Spleen (tissue), 13 donors: ENCODE measurements at places on chromosomes 6 and 20. TPM values are rescaled to one million over a fixed set of nuclear protein-coding genes. Genes with fewer than 3 reads are reported as not detected.

DNA sequence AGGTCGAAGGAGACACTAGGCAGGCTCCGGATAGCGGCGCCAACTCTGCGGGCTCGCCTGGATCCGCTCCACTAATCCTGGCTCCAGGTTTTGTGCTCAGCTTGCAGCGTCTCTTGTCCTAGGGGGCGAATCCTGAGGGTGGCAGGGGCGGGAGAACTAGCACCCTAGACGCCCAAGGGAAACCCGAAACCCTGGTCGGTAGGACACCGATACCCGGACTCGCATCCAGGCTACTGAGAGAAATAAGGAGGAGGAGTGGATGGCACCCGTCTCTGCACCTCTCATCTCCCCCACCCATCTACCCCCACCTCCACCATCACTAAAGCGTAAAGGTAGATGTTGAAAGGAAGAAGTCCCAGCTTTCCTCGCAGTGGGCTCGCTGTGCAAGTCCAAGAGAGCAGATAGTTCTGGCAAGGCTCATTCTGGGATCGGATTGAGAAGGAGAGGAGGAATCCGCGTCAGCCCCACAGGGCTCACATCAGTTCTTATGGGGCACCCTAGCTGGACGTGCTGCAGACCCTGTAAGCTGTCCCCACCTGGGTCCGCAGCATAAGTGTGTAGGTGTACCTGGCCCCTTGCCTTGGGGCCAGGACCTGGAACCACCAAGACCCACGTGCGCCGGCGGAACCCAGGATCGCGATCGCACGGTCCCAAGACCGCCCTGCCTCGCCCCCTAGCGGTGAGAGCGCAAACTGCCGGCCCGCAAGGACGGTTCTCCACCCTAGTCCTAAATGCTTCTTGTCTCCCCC is 6.9 kb downstream of the SLC32A1 start:
- peak; percentile 93 for DNase-seq

The OR2B6 gene
- 1.5 TPM for total RNA-seq

- no peak for DNase-seq
These were observed 25.2 kb downstream of the ADGRF1 start for GRCh38 chr6:47016909-47017308.

- DNase-seq, result peak; percentile 72
These were observed 25.2 kb downstream of the UST start for GRCh38 chr6:148771896-148772554.

DNA sequence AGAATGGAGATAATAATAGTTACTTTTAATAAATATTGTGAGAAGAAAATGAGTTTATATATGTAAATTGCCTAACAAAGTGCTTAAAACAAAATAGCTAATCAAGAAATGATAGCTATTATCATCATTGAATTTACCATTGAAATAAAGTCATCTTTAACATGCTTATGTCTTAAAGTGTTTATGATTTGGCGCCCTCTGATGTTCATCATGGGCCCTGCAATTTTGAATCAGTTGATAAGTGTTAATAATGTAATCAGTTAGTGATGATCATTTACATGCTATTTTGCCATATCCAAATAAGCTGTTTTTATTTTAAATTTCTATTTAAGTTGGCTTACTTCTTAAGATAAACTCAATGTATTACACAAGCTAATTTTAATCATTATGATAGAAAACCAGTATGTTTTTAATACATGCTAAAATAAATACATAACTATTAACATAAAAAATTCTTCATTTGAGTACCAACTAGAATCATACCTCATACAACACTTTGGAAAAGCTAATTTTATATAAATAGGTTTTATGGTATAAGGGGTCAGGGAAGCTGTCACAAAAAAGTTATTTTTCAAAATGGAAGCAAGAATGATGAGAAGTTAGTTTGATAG is 39.2 kb upstream of the TPD52L1 start:
- no peak for DNase-seq

DNA sequence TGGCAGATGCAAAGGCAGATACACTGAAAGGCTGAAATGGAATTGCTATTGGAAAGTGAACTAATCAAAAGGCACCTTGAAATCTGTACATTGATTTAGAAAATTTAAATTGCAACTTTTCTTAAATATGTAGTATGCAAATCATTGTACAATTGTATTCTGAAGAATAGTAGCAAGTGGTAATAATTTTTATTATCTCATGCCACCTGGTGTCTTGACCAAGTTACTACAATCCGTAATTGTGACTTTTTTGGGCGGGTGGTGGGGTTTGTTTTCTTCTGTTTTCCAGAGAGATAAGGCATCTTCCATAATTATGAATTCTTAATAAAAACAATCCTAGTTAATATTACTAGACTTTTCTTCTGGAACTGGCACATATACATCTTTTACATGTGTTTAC is 12.5 kb upstream of the BCKDHB start:
- no peak for DNase-seq

- no peak for DNase-seq
These were observed 59.7 kb upstream of the SNX9 start for GRCh38 chr6:157763129-157763903.

GRCh38 chr6:117919775-117920729 is 13.0 kb downstream of the SLC35F1 start:
- peak; percentile 75 for DNase-seq

DNA sequence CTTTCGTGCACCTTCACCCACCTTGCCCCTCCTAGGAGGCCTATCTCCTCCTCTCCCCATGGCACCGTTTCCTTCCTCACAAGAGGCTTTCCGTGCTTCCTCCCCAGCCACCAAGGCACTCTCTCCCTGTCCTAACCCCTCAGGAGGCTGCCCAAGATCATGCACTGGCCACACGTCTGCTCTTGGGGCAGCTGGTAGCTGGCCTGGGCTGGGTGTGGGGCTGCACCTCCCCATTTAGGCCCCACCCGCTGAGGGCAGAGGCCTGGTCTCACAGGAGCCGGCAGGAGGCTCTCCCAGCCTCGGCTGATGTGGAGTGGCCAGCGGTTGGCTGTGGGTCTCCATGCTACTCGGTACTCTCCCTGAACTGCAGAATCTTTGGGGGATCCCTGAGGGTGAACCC is 13.6 kb downstream of the NOL4L start:
- DNase-seq, result no peak

The DSE gene
- 65.4 TPM for total RNA-seq

GRCh38 chr20:32397567-32398084 is 39.5 kb downstream of the ASXL1 start:
- DNase-seq, result no peak

The GPR6 gene
- not detected for total RNA-seq

The MCCD1 gene
- not detected for total RNA-seq

DNA sequence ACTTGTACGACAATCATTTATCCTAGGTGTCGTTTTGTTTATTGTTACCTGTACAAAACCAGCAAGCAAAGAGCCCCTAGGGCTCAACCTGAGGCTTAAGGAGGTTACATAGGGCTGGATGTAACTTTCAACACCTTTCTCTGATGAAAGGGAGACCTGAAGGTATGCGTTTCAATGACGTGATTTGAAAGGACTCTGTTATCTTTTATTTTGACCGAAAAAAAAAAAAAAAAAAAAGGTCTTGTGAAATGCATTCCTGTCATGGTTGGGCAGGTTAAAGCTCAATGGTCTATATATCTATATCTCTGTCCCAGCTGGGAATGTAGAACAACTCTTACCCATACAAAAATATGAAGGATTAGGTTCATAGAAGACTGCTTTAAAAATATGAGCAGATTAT is 78.7 kb upstream of the SASH1 start:
- DNase-seq, result no peak
